ENCODE measurements at places on chromosomes 3 and 15.

DNA sequence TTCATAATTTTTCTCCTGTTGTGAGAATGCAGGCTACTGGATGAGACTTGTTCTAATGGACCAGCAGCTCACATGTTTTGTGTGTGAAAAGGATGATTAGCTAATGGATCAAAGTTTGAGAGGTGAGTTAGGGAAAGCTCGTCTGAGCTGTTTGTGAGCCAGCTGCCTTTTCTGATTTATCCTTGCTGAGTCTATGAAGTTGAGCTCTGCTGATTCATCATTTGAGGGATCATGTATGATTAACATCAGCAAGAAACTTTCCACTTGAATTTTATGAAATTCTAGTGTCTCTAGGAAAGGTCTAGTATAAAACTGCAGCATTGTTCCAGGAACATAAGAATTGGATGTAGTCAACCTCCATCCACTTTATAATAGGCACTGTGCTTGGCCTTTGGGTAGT, 698.7 kb downstream of the NTRK3 start:
- DNase-seq: no peak

DNA sequence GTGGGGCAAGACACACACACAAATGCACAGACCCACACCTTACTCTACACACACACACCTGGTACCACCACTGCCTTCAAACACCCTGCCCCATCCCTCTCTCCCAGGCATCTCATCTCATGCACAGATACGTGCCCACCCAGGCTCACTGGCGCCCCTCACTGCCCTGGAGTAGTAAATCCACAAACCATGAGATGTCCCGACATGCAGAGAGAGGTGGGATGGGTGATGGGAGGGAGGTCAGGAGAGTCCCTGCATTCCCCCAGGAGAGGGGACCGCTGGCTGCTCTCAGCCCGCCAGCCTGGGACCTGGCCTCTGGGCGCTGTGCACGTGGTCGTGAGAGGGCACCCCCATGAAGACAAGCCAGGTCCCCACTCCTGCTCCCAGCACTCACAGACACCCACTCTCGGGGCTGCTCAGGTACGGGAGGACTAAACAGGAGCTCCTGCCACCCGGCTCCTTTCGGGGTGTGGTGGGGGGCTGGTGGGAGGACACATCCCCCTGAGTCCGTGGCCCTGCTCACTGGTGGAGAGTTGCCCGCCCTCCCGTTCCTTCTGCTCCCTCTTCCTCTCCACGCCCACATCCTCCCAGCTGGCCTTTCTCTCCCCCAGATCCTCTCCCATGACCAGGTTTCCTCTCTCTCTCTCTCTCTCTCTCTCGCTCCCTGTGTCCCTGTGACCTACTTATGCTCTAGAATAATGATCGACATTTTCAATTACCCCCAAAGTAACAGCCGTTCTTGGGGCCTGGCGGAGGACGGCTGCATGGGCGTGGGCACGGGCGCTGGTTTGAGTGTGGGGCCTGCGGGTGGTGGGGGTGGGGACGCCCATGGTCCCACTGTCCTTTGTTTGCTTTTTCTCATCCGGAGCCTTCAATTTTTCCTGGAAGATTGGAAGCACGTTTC, 18.9 kb upstream of the CSPG4 start:
- DNase-seq: no peak

GRCh38 chr3:126510308-126510910, 7.2 kb downstream of the UROC1 start:
- no peak for DNase-seq

DNA sequence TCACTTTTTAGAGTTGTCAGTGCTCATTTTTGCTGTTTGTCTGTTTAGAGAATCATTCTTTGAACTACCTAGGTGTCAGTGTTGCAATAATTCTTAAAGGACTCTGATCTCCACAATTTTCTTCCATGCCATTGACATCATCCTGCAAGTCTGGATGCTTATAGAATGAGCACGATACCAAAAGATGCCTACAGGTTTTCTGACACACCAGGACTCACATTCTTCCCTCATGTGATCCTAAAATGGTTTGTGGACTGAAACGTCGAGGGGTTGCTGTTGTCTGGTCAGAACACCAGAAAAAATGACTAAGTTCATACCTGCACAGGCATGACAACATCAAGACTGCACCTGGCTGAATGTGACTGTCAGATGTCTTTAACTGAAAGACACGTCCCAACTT, 95.9 kb downstream of the SEMA5B start:
- no peak for DNase-seq

GRCh38 chr15:99413955-99414754, 151.6 kb upstream of the MEF2A start:
- DNase-seq: no peak

GRCh38 chr15:52083603-52084002, 29.0 kb downstream of the BCL2L10 start:
- no peak for DNase-seq

All from activated T-helper 1 cell treated with anti-CD3 and anti-CD28 coated beads, Interleukin-2, amount 50 U/mL, for 16 hours (primary cell).